SJSA1 (cell line): ENCODE measurements at places on chromosomes 3 and 15. TPM values are rescaled to one million over a fixed set of nuclear protein-coding genes. Genes with fewer than 3 reads are reported as not detected.

CHRM5 gene
- total RNA-seq, result 0.11 TPM in 1 of 2 replicates, not detected in the other

IL5RA gene
- total RNA-seq, result not detected in 2 replicates

SLC28A1 gene
- not detected in 2 replicates for total RNA-seq

MBNL1 gene
- 158 and 317 TPM in 2 replicates for total RNA-seq

OR4M2 gene
- not detected in 2 replicates for total RNA-seq

TJP1 gene
- total RNA-seq, result 47.2 and 70.1 TPM in 2 replicates

FOXB1 gene
- total RNA-seq, result not detected in 2 replicates

AGBL1 gene
- not detected in 2 replicates for total RNA-seq

GXYLT2 gene
- total RNA-seq, result 13.3 and 18.2 TPM in 2 replicates

ZPLD1 gene
- not detected in 2 replicates for total RNA-seq

PLA2G4D gene
- total RNA-seq, result not detected in 2 replicates

CISH gene
- total RNA-seq, result 0.92 TPM in 1 of 2 replicates, not detected in the other

BCL2A1 gene
- 0.34 TPM in 1 of 2 replicates, not detected in the other for total RNA-seq

CA12 gene
- total RNA-seq, result 3.7 and 5.6 TPM in 2 replicates

- no peak for DNase-seq
These were observed 94.7 kb downstream of the TNIK start for GRCh38 chr3:171365489-171365888.

- no peak for DNase-seq
These were observed 3.2 kb downstream of the RTP3 start for GRCh38 chr3:46500656-46501635.

- DNase-seq, result no peak
These were observed 105.1 kb downstream of the ZMAT3 start for GRCh38 chr3:178966299-178967176.

DNA sequence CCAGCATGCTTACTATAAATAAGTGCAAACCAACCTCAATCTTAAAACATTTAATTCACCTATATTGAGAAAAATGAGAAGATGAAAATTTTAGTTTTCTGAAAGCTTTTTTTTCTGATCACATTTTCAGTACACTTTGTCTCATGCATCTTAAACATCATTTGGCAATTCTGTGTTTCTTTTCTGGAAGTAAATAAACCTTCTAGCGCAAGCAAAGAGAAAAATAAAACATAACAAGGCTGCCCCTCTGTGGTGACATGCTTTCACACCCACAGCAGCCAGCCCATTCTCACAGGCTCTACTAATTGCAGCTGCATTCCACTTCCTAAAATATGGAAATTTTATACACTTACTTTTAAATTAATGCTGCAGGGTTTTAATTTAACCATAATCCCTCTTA is 90.1 kb downstream of the NEK10 start:
- DNase-seq, result no peak

GRCh38 chr3:125072301-125072700 is 16.5 kb upstream of the HEG1 start:
- no peak for DNase-seq

GRCh38 chr15:101045835-101046691 is 126.9 kb downstream of the LRRK1 start:
- peak; percentile 18 for DNase-seq

DNA sequence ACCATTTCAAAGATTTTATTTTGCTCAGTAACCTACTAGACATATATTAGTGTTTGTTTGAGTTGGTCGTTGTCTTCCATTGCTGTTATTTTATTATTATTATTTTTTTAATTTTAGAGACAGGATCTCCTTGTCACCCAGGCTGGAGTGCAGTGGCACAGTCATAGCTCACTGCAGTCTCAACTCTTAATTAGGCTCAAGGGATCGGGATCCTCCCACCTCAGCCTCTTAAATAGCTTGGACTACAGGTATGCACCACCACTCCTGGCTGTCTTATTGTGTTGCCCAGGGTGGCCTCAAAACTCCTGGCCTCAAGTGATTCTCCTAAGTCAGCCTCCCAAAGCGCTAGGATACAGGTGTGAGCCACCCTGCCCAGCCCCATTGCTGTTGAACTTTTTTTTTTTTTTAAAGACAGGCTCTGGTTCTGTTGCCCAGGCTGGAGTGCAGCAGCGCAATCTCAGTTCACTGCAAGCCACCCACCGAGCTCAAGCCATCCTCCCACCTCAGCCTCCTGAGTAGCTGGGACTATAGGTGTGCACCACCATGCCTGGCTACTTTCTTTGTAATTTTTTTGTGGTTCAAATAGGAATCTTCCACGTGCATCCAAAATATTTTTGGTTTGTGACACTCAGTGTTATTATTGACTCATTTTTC is 18.2 kb downstream of the SETD5 start:
- no peak for DNase-seq

GRCh38 chr3:170322566-170323269 is 34.8 kb upstream of the SKIL start:
- DNase-seq, result no peak

- no peak for DNase-seq
These were observed 56.7 kb downstream of the MYO1E start for GRCh38 chr15:59315914-59316451.

DNA sequence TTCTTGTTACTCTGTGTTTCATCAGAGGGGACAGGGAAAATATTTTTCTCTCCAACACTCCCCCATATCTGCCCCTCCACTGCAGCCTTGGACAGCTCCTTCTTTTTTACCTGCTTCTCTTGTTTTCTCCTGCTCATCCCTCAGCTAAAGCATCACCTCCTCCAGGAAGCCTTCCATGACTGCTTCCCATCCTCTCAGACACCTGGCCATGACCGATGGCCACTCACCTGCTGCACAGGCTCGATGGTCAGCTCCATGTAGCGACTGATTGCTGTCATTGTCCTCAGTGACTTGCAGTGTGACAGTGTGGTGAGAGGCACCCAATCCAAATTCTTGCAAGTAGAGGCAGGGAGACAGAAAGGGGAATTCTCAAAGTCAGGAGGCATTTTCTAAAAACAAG is 22.5 kb downstream of the TMEM44 start:
- DNase-seq, result no peak

DNA sequence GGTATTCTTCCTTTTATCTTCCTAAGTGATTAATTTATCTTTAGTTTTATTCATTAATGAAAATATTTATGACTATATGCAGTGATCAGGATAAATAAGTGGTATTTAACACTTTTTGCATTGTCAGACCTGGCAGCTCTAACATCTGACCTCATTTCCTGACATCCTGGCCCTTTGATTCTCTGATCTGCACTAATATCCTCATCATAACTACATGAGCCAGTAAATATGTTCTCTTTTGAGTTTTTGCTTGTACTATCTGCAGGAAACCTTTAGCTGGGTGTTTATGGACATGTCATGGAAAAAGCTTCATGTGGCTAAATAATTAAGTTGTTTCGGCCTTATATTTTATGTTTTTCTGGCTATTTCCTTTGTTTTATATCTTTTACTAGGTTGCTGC is 10.5 kb downstream of the NKTR start:
- DNase-seq, result no peak

DNA sequence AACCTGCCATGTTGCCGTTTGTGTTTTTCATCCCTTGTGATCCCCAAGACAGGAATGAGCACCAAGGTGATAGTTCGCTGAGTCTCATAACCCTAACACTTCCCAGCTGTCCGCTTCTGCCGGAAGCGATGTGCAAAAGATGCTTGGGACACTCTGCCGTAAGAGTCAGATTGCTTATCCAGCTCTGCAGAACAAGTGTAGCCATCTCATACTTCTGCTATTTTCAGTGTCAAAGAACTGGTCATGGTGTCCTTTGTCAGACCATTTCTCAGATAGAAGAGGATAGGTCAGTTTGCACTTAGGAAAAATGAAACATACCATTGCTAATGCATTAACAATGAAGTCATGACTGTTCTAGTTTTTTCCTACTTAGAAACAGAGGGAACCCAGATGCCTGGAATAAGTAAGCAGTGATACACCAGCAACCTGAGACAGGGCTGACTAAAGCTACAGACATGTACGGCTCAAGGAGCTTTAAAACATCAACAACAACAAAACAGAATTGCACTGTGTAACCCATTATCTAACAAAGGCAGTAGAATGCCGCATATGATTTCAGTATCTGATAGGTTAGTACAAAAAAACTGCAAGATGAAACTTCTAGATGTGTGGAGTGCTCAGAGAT is 134.0 kb upstream of the IL12A start:
- peak; percentile 90 for DNase-seq

DNA sequence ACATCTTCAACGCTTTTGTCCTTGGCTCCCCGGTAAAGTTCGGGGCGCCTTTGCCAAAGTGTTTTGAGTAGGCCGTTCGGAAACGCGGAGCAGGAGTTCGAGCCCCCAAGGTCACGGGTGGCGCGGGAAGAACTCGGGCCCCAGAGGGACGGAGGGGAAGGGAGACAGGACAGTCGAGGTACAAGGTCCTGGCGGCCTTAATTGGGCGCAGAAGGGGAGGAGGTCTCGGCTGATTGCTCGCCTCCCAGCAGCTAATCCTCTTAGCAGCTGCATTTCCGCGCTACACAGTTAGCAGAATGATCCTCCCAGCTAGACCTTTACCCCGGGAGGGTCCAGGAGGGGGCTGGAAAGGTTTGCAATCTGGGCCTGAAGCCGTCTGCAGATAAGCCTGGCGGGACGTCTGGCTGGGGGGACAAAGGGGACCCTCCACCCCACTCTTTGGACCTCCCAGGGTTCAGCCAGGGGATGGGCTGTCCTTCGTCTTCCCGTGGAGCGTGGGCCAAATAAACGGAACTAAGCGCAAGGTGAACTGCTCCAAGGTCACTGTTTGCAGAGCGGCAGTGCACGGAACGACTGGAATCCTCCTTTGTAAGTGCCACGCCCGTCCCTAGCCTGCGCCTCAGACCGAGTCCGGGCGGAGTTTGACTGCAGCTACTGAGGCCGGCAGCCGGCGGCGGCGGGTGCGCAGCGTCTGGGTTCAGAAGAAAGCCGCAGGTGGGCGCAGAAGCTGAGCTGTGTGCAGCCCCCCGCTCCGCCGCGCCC is 7.2 kb downstream of the EOMES start:
- no peak for DNase-seq

DNA sequence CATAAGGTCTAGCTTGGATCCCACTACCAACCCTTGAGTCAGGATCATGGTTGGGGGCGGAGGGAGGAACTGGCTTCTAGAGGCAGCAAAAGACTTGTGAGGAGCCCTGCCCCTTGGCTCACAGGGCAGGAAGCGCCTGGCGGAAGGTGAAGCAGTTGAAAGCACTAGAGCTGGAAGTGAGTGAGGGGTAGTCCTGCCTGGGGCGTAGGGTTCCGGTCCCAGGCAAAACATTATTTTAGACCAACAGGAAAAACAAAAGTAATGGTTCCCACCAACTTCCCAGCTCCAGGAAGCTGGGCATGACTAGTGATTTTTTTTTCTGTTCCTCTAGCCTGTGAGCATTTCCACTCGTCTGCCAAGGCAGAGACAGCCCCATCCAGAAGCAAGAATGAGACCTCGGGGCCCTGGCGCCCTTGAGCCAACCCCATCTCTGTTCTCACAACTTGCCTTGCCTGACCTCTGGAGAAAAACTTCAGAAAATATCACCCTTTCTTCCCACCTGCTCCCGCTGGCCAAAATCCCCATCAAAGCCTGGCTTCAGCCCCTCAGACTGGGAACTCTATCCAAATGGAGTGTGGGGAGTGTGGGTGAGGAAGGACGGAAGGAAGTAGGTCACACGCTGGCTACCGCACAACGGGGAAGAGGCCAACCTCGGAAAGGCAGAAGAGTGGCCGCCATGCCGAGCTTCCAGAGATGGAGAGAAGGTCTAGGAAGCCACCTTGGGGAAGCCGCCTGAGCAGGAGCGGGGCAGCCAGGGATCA is 57.5 kb downstream of the RBPMS2 start:
- no peak for DNase-seq

DNA sequence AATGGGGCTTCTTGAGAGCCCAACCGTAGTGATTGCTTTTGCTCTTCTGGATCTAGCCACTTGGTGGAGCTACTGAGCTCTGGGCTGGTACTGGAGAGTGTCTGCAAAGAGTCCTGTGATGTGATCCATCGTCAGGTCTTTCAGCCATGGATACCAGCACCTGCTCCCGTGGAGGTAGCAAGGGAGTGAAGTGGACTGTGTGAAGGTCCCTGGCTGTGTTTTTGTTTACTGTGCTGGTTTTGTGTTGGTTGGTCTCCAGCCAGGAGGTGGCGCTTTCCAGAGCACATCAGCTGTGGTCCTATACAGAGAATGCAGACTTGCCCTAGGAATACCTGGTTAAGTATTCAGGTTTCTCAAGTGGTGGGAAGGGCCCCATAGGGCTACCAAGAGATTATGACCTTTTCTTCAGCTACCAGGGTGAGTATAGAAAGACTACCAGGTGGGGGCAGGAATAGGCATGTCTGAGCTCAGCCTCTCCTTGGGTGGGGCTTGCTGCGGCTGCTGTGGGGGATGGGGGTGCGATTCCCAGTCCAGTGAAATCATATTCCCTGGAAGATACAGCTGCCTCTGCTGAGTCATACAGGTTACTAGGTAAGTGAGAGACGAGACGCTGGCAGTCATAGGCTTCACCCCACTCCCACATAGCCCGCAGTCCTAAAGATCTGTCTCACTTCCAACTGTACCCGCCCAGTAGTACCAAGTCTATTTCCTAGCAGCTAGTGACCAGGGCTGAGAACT is 733.7 kb downstream of the ZNF385D start:
- DNase-seq, result no peak

DNA sequence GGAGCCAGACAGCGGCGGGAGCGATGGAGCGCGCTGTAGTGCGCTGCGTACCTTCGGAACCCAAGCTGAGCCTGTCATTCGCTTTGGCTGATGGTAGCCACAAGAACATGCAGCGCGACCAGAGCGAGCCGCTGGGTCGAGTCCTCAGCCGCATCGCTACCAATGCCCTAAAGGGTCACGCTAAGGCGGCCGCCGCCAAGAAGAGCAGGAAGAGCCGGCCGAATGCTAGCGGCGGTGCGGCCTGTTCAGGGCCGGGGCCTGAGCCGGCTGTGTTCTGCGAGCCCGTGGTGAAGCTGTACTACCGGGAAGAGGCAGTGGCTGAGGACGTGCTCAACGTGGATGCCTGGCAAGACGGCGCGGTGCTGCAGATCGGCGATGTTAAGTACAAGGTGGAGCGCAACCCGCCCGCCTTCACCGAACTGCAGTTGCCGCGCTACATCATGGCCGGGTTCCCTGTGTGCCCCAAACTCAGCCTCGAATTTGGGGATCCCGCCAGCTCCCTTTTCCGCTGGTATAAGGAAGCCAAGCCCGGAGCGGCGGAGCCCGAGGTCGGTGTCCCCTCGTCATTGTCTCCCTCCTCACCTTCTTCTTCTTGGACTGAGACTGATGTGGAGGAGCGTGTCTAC is 498 bp downstream of the PDE12 start:
- peak; percentile 42 for DNase-seq

GRCh38 chr15:75594276-75594675 is 15.2 kb upstream of the PTPN9 start:
- DNase-seq, result no peak
